ENCODE measurements at places on chromosomes 1 and 21.

- peak; percentile 77 for DNase-seq
These were observed 40.5 kb downstream of the AK5 start for GRCh38 chr1:77322061-77322900.

GRCh38 chr1:224188286-224188685 lies 5.2 kb downstream of the DEGS1 start:
- DNase-seq = no peak

GRCh38 chr1:59502009-59502691 lies 205.3 kb downstream of the FGGY start:
- DNase-seq = peak; percentile 56

- no peak for DNase-seq
These were observed 20.6 kb downstream of the RERE start for GRCh38 chr1:8796812-8797211.

- no peak for DNase-seq
These were observed 31.7 kb downstream of the LAMB3 start for GRCh38 chr1:209620487-209620884.

- DNase-seq = peak; percentile 93
These were observed 54.4 kb upstream of the BCL10 start for GRCh38 chr1:85330711-85331290.

DNA sequence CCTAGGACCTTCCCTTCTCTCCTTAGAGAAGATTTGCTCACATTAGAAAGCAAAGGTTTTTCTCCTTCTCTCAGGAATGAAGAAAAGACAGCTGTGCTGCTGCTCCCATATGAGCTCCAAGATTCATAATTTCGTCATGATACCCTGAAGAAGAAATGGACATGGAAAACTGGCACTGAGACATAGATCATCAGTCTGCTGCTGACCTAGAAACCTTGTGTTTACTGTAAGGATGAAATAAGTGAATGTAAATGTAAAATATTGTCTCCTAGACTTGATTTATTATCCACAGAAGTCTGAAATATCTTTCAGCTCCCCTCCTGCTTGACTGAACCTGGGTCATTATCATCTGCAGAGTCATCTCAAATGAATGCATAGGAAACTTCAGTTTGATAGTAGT lies 77.9 kb downstream of the ZC3H11B start:
- DNase-seq = no peak

DNA sequence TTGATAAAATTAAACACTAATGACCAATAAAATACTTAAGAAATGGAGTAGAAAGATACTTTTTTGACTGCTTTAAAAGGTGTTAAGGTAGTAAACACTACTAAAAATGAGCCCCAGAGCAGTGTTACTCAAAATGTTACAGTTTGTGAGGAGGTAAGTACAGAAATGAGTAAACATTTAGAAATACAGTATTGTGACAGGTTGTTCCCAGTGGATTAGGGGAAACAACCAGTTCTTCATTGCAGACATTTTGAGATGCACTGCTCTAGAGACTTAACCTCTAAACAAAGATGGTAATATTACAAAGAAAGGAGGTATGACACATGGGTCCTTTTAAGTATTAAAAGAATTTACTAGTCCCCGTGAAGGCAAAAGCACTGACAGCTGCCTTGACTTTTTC lies 12.7 kb downstream of the DHX9 start:
- no peak for DNase-seq

DNA sequence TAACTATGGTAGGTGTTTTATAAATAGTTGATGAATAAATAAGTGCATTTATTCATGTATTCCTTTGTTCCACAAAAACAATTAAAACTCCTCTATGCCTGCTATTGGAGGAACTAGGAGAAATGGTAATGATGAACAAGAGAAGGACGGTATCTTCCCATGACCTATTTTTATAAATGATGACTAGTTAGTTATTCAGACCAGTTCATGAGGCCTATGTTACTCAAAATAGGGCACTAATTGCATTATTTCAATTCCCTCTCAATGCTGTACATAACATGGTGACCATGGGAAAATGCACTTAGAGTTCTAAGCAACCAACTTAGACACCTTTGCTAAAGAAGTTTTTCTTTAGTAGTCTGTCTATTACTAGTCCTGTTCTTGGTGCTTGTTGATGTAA lies 53.1 kb downstream of the XCL1 start:
- DNase-seq = peak; percentile 26

GRCh38 chr1:153796786-153797659 lies 21.8 kb downstream of the SLC27A3 start:
- DNase-seq = peak; percentile 74

GRCh38 chr1:234699795-234700665 lies 90.1 kb upstream of the IRF2BP2 start:
- DNase-seq = peak; percentile 96

GRCh38 chr1:217331698-217332097 lies 299.2 kb downstream of the GPATCH2 start:
- DNase-seq = no peak

DNA sequence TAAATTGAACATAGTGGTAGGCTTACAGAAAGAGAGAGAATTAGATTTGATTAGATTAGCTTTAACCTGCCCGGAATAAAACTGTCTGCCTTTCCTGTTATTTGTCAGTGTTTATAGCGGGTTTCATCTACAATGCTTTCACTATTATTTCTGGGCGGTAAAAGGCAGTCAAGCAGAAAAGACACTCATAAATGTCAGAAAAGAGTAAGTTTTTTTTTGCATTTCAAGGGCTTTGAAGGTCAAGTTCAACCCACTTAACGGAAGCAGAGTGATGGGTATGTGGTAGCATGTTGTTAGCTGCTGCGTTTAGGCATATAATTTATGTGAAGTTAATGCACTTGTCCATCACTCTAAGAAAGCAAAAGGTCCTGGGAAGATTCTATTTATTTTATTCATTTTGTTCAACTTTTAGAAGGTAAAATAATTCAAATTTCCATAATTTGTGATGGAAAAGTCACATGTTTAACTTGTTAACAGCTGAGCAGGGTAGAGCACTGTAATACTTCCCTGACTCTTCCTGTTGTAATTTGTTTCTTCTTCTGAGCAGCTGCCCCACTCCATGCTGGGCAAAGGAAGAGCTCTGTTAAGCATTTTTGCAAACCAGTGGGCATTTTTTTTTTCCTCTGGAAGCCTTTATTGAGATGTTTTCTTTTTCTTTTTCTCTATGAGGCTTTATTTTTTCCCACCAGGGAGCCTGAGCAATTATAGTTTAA lies 220.1 kb downstream of the ST6GALNAC3 start:
- no peak for DNase-seq

- no peak for DNase-seq
These were observed 7.7 kb upstream of the PTGFRN start for GRCh38 chr1:116902027-116902426.

DNA sequence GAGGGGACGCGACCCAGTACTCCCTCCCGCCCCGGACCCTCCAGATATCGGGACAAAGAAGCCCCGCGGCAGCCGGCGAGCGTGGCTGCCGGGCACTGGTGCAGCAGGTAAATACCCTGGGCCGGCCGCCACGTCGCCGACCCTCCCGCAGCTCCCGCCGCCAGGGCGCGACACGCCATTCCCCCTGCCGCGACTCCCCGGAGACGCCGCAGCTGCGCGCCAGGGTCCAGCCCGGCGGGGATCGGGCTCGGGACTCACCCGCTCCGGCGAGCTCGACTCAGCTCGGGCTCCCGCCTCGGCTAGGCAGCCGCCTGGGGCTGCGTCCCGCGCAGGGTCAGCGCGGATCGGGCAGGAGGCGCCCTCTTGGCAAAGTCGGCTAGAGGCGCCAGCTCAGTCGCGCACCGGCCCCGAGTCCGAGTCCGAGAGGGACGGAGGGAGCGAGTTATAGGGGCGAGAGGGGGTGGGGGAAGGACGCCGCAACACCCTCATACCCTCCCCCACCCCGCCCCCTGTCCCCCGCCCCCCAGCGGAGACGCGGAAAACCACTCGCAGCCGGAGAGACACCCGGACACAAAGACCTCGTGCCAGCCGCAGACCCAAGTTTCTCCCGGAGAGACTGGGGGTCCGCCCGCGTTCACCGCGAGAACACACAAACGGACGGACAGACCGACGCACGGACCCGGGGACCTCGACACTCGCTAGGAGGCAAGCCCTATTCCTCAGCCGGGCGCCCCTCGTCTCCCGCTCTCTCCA lies 985 bp downstream of the SYT6 start:
- DNase-seq = no peak

DNA sequence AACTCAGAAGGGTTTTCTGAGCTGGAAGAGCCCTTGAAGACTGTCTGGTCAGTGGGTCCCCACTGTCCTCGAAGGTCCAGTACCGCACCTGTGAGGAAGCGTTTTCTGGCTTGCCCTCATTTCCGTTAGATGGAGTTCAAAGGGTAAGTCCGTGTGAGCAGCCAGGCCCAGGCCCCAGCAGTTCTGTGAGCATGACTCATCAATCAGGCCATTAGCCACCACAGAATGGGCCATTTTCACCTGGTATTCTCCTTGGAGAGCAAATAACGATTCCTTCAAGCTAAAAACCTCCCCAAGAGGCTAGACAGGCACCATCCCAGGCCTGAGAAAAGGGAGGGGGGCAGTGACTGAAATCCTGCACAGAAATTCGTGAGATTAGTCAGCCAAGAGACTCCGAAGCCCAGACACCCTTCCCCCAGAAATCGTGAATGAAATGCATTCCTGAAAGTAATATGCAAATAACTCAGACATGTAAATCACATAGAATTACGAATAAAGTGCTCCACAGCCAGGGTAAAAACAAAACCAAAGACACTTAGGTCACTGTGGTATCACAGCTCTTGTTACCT lies 66.0 kb downstream of the BCAR3 start:
- DNase-seq = peak; percentile 46

- DNase-seq = no peak
These were observed 10.5 kb upstream of the TARS2 start for GRCh38 chr1:150476754-150477153.
